ENCODE measurements at places on chromosomes 6 and 20. TPM values are rescaled to one million over a fixed set of nuclear protein-coding genes. Genes with fewer than 3 reads are reported as not detected.

Gene TGM3
- total RNA-seq: not detected

Gene PNLDC1
- total RNA-seq: not detected

Gene KATNA1
- 24.6 TPM for total RNA-seq

Gene PKHD1
- total RNA-seq: not detected

Gene GCM1
- not detected for total RNA-seq

Gene SLC22A1
- not detected for total RNA-seq

Gene TSPO2
- total RNA-seq: not detected

Gene UBE2V1
- total RNA-seq: 20.1 TPM

Gene LGSN
- total RNA-seq: not detected

Gene BAG2
- total RNA-seq: 19.2 TPM

Gene KCNS1
- total RNA-seq: 0.54 TPM

Gene C2
- total RNA-seq: 0.18 TPM

Gene TBP
- total RNA-seq: 12.2 TPM

Gene RSPH4A
- under 0.01 TPM for total RNA-seq

Gene RSPO3
- not detected for total RNA-seq

Gene ZNF133
- 25.6 TPM for total RNA-seq

Gene TRIM15
- not detected for total RNA-seq

Gene KCNQ5
- 1.7 TPM for total RNA-seq

Gene BNIP5
- total RNA-seq: not detected

Gene SLC35D3
- total RNA-seq: not detected

Gene NSFL1C
- total RNA-seq: 40.3 TPM

Gene MMP24
- total RNA-seq: 0.36 TPM
